HEK293T (cell line): ENCODE measurements at places on chromosomes 5 and 9.

- peak; percentile 39 for DNase-seq
These were observed 99.5 kb upstream of the FBXL17 start for GRCh38 chr5:108481355-108481931.

DNA sequence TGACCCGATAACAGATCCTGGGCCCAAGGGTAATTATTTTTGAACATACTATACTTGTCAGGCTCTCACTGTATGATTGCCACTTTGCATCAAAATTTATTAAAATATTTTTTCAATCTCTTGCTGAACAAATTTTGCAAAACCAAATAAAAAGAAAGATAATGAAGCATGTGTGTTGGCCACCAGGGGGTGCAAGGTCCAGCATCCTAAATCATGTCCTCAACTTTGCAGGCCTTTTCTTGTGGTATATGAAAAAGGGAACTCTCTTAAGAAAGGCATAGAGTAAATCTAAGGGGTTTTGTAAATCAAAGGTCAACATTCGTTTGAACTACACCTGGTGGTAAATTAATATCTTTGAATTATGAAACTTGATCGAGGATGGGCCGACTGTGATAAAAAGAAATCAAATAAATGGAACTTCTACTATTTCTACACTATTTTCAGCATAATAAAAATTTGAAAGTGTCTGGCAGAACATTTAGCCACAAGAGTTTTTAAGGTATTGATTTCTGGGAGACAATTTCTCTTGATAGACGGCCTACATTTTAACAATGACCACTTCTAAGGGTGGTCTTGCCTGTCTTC is 676.5 kb downstream of the DMRTA1 start:
- peak; percentile 18 for DNase-seq

GRCh38 chr5:170597109-170597751 is 93.4 kb downstream of the KCNIP1 start:
- DNase-seq = no peak

DNA sequence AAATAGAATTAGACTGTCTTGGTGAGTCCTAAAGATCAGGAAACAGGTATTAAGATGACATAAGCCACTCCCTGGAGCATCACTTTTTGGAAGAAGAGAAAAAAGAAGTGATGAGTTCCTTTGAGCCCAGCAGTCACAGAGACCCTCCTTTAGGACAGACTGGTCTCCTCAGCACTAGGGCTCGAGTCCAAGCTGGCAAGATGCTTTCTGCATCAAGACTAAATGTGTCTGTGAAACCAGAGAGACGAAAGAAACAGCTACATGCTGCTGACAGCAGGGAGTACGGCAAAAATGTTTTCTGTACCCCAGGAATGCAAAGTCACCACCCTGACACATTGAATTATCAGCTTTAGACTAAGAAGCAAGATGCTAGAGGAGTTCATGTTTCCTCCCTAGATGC is 184.5 kb downstream of the CRB2 start:
- DNase-seq = no peak

- DNase-seq = no peak
These were observed 25.4 kb upstream of the SUB1 start for GRCh38 chr5:32559921-32560320.

- no peak for DNase-seq
These were observed 889 bp downstream of the PDLIM4 start for GRCh38 chr5:132258102-132259068.

GRCh38 chr5:118228489-118228888 is 759.9 kb downstream of the DTWD2 start:
- no peak for DNase-seq

DNA sequence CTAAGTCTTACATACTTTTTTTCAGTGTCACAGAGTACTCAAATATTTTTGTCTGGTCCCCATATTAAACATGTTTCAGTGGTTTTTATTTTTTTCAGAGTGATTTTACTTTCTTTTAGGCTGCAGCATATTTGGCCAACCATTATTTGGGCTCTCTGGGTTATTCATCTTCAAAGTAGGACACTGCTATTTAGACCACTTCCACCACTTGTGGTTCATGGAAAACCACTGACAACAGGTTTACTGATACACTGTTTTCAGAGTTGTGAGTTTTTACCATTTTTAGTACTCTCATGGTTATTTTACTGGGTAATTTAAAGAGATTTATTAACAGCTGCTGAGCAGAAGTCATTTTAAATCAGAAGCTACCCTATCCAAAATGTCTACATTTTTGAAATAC is 437.6 kb downstream of the KIAA0825 start:
- DNase-seq = no peak

GRCh38 chr5:14342306-14342705 is 199.2 kb downstream of the TRIO start:
- DNase-seq = no peak

GRCh38 chr9:136787690-136788400 is 3.3 kb upstream of the TMEM141 start:
- peak; percentile 68 for DNase-seq

DNA sequence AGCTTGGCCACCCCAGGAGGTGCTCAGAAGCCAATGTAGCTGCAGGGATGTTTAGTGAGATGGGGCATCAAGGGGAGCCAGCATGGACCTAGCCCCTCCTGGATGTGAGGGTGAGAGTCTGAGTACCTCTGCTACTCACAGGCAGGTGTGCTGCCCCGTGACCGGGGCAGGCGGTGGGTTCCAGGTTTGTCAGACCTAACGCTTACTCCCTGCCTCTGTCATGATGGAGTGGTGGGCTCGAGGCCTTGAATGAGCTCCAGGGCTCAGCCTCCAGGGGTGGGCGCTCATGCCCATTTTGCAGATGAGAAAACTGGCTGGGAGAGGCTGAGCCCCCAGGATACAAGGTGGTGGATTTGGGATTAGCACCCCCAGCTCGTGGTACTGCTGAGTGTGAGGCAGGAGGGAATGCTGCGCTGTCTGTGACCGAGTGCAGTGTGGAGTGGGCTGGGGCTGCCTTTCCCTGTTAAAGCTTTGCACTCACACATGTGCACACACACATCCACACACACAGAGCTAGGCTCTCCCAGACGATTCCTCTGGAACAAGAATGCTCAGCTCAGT is 1.5 kb downstream of the RXRA start:
- DNase-seq = no peak

GRCh38 chr9:81669866-81670265 is 19.5 kb downstream of the TLE1 start:
- DNase-seq = no peak

DNA sequence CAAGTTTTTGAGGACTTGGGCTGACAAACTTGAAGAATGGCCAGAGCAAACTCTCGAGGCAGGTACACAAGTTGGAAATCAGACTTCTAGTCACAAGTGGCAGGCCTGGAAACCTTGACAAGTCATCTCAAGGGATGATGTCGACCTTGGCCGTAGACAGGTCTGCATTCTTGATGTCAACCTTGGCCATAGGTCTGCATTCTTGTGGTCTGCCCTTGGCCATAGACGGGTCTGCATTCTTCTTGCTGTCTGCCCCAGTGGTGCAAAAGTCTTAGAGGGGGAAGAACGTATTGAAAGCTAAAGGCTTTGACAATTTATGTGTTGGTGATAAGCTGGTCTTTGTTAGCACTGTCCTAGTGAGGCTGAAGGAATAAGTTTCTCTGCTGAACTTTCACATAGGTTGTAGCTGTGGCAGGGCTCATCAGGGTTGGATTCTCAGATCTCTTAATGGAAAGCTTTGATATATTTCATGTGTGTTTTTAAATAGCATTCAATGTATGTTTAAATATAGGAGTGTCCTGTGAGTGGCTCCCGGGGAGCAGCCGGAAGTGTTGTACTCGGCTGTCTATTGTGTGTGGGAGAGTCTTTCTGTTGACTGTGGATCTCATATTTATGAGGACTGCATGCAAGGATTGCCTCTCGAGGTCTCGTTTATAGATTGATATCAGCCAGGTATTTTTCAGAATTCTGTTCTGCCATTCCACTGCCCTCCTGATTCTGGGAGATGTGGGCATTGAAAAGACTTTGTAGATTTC is 27.0 kb downstream of the SUB1 start:
- DNase-seq = no peak

DNA sequence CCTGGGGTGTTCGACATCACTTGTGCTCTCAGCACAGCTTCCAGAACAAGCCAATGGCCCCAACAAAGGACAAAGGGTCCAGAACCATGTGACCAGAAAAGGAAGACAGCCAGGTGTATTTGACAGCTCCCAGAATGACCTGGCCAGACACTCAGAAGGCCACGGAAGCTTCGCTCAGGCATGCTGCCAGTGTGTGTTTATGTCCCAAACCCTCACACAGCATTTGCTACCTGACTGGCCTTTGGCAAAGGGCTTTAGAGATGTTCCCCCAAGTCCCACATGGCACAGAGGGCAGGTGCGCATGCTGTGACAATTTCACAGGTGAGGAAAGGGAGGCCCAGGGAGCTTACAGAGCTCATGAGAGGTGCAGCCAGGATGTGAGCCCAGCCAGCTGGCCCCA is 39.5 kb downstream of the MED10 start:
- no peak for DNase-seq

GRCh38 chr9:88358723-88359122 is 29.5 kb upstream of the SPIN1 start:
- no peak for DNase-seq

GRCh38 chr9:441126-441525 is 226.5 kb downstream of the DOCK8 start:
- no peak for DNase-seq

DNA sequence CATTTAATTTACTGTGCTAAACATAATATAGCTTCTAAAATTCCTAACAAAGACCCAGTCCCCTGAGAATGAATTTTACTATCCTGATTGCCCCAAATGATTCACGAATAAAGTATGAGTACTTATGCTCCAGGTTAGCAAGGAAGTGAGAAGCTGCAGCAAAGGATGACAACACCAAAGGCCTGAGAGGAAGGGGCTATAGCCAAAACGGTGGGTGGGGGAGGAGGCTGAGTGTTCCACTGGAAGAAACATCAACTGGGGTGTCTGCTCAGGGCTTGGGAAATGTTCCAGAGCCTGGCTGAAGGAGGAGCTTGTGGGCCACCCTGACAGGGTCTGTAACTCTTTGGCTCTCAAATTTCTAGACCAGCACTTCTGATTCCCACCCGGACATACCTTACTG is 157.3 kb downstream of the ADAMTS12 start:
- no peak for DNase-seq

GRCh38 chr5:141528291-141528984 is 39.6 kb downstream of the PCDHGC5 start:
- DNase-seq = no peak

GRCh38 chr9:104350541-104350940 is 153.5 kb upstream of the OR13F1 start:
- DNase-seq = no peak

- DNase-seq = no peak
These were observed 35.9 kb upstream of the PWWP2A start for GRCh38 chr5:160155017-160155750.

- DNase-seq = peak; percentile 55
These were observed 5.9 kb upstream of the ACO1 start for GRCh38 chr9:32378496-32378895.

- DNase-seq = no peak
These were observed 157.2 kb upstream of the ATP10B start for GRCh38 chr5:161009194-161009593.

GRCh38 chr5:158792976-158793375 is 306.7 kb downstream of the EBF1 start:
- DNase-seq = no peak

DNA sequence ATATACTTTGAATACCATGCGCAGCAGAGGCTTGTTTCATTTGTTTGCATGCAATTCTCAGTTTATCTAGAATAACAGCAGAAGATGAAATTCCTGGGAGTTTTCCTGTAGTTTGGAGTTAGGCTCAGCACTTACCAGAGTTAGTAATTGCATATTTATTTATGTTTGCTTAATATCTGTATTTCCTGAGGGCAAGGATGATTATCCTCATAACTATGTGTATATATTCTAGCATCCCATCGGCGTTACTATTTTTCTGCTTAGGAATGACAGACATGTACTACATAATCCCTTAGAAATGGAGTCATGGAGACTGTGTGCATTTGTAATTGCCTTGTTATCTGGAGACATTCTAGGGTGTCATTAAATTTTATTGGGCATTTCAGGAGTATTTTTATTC is 1184.8 kb downstream of the DTWD2 start:
- DNase-seq = no peak

DNA sequence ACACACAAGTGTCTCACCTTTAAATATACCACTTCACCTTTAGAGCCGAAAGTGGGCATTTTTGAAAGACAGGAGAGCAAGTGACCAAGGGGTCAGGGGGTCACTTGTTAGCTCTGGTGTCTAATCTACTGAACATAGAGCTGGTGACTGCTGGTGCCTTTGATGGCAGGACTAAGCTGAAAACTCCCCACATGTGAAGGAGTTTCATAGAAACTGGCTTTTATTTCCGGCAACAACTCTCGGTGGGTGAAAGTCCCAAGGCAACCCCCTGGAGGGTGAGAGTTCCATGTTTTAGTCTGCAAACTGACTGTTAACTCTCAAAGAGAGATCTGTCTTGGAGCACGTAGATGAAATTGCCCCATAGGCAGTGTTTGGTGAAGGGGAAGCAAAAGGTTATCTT is 466.9 kb downstream of the DMRTA1 start:
- no peak for DNase-seq

DNA sequence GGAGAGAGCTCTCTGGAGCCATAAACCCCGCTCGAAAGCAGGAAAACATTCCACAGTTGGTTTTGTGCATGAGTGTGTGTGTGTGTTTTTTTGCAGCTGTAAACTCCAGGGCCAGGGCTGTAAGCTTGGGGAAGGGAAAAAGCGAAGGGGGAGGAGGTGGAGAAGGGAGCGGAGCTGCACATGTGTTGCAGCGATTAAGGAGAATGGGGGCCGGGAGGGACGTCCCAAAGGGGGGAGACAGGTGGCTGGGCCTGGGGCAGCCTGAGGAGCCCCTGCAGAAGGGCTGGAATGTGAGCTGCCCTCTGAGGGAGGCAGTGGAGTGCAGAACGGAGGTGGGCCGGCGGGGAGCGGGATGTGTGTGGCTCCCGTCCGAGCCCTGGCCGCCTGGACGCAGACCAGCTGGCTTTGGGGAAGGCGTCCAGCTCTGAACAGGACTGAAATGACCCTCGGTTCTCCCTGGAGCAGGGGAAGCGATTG is 2.7 kb upstream of the MYMK start:
- no peak for DNase-seq

GRCh38 chr9:121962421-121962820 is 130.7 kb downstream of the TTLL11 start:
- DNase-seq = no peak

DNA sequence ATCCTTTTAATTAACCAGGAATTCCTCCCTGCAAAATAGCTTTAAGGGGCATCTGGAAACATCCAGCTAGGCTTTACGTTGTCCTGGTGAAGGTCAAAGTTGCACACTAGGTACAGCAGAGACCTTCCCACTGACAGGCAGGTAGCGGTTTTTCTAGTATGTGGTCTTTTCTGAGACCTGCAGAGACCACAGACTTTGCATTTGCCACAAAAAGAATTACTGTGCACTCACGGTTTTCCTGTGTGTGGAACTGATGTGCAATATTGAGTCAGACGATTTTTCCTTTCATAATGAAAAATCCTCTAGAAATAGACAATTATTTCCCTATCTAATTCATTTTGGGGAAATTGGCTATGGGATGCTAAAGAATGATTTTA is 417.0 kb upstream of the ADAMTSL1 start:
- DNase-seq = no peak

DNA sequence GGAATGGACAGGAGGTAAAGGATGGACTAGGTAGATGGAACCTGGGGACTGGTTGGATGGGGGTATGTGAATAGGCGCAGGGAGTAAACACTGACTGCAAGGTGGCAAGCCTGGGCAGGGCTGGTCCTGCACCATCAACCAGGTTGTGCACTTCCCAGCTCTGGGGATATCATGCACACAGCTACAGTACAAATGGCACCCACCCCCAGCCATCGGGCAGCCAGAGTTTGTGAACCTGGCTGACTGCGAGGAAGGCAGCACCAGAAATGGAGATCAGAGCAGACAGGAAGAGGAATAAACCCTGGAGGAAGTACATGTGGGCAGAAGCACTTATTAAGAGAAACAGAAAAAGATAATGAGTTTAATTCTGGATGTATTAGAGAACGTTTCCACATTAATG is 229.1 kb downstream of the ESM1 start:
- no peak for DNase-seq
